Anterior cingulate cortex (tissue), 58 donors: ENCODE measurements at places on chromosomes 7 and 10.

DNA sequence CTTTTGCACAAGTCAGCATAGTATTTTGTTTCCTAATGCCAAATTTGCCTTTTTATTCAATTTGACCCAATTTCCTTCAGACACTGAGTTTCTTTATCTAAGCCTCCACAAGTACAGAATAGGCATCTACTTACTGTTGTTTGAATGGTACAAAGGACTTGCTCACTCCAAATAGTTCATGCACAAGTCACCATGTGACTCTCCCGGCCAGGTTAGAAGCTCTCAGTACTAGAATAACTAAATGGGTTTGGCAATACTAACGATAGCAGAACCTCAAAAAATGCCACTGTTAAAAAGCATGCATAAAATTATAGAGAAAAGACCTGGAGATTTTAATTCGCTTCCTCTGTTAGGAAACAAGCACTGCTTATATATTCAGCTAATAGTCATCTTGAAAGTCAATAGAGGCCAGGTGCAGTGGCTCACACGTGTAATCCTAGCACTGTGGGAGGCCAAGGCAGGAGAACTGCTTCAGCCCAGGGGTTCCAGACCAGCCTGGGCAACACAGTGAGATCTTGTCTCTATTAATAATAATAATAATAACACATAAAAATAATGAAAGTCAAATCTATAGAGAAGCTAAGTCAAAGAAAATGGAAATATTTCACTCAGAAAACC, 335.8 kb upstream of the MBL2 start:
- DNase-seq: no peak

DNA sequence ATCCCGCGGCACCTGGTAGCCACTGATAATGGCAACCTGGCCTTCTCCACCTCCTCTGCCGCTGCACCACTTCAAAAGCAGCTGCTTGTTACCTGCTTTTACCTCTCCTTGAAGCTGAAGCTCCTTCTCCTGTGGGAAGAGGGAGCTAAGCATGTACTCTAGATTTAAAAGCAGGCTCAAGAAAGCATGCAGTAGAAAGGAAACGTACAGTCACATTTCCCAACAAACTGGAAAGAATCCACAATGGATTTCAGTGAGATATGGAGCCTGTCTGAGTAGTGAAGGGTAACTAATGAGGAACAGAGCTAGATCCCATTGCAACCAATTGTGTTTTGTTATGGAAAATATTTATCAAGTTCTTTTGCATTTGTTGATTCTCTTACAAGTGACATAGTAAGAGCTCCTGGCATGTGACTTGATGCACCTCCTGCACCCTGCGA, 457.4 kb upstream of the GALNT17 start:
- DNase-seq: no peak

- DNase-seq: no peak
These were observed 2.2 kb upstream of the ACHE start for GRCh38 chr7:100897772-100898454.

GRCh38 chr10:121921238-121921931, 6.4 kb downstream of the ATE1 start:
- DNase-seq: no peak

DNA sequence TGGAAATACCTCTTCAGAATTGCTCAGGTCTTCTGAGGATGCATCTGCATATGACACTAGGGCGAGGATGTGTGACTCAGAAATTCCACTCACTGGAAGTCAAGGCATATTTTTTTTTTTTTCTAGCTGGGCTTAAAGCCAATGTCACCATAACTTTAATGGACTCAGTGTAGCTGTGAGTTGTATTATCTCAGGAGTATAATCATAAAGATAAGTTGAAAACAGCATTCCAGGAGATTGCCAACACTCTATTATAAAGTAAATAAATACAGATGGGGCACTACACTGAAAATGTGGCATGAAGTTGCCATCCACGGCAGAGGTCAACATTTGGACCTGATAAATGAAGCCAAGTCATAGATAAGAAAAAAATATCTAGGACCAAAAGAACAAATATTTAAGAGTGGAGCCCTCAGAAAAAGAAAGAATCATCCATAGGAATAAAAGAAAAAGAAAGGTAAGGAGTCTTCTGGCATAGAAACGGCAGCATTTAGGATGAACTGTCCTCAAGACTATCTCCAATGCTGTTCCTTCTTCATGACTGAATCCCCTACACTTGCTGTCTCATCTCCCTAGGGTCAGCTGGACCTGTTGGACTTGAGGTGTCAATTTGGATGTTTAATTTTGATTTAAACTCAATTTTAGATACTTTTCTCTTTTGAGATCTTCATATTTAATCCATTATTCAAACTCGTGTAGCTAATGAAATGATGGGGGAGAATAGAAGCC, 72.9 kb upstream of the CAV2 start:
- no peak for DNase-seq
